ENCODE measurements at places on chromosomes 16 and 17.

DNA sequence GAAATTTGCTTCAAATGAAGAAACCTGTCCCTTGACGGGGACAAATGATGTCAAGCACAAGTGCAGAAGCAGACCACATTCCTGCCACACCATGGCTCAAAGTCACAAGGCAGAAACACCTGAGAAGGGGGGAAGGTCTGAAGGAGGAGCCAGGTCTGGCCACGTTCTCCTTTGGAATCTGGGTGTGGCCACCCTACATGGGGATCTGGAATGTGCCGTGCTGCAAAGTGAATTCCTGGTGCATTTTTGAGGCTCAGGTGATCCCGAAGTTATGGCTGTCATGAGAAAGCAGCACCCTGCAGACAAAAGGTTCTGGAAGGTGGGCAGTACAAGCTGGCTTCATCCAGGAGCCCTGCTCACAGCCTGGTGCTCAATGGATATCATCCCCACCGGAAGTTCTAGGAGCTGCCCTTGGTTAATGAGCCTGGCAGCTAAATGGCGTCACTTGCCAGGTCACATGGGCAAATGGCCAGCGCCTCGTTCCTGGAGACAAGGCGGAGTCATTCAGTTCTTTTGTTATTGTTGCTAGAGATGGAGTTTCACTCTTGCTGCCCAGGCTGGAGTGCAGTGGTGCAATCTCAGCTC is 20.1 kb upstream of the ADCY9 start:
- DNase-seq: peak; percentile 70

DNA sequence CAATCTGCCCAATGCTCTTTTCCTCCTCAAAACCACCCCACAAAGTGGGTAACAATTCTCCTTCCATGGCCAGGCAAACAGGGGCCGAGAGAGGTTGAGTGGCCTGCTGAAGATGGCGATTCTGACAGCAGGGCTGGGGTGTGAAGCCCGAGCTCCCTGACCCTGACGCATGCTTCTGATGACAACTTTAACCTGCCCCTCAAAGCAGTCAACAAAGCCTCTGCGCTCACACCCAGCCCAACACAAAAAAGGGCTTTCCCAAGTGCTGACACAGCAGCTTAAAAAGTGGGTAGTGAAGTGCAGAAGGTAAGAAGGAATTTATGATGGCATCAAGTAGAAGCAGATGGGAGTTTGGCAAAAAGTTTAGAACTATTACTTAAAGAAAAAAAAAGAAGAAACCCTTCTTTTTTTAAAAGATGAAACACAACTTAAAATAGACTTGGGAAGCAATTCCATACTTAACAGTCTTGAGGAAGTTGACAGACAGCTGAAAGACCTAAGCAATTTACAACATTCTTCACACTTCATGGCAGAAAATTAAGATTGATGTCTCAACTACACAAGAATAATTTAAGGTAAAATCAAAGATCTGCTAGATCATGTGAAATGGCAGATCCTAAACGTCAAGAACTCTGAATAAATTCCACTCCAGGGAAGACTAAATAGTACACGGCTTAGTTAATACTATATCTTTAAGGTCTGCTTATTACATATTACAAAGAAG is 133.9 kb downstream of the PARN start:
- no peak for DNase-seq

DNA sequence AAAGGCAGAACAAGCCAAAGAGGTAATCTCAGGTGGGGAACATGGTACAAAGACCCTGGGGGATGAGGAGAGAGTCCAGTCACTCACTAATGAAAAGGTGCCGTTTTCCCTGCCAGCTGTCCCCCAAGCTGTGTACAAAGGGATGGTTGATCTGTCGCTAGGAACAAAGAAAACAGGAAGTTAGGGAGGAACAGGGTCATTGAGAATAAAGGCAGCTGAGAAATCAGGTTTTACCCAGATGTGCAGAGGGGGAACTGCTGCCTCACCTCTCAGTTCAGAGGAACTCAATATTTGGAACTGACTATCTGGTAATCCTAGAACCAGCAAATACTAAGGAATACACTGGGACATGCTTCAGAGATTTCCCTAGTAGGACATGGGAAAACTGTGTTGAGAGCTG is 1.5 kb downstream of the RSKR start:
- no peak for DNase-seq

GRCh38 chr16:3112058-3112880 is at the start of gene ZNF205:
Gene ZNF205, plus strand, starts transcription at chr16:3112586. Its CDS starts 845 bp downstream, at chr16:3113431.
- DNase-seq: peak; percentile 88

GRCh38 chr16:50731989-50732832 is 9.7 kb upstream of the CYLD start:
- DNase-seq: no peak

- peak; percentile 86 for DNase-seq
Observed at GRCh38 chr16:3038256-3038655, 1.5 kb upstream of the BICDL2 start.

- DNase-seq: no peak
Observed at GRCh38 chr16:87501117-87501516, 8.3 kb upstream of the ZCCHC14 start.

GRCh38 chr16:27169511-27170071 is 33.7 kb upstream of the KDM8 start:
- peak; percentile 30 for DNase-seq

- DNase-seq: peak; percentile 55
Observed at GRCh38 chr16:9134739-9135138, 43.3 kb downstream of the HAPSTR1 start.

GRCh38 chr17:42200706-42201457 is 6.6 kb upstream of the GHDC start:
- peak; percentile 47 for DNase-seq

- peak; percentile 50 for DNase-seq
Observed at GRCh38 chr16:69481901-69482341, 57.5 kb downstream of the CYB5B start.

GRCh38 chr17:81052199-81052997 is 17.4 kb downstream of the BAIAP2 start:
- no peak for DNase-seq

- no peak for DNase-seq
Observed at GRCh38 chr17:45334231-45334630, 17.4 kb upstream of the MAP3K14 start.

- peak; percentile 76 for DNase-seq
Observed at GRCh38 chr17:59842901-59843652, 49.7 kb downstream of the TUBD1 start.

- no peak for DNase-seq
Observed at GRCh38 chr16:347203-347602, 5.3 kb downstream of the AXIN1 start.

- no peak for DNase-seq
Observed at GRCh38 chr17:73256220-73256619, 5.5 kb downstream of the CPSF4L start.

GRCh38 chr17:80779336-80779735 is 212.3 kb upstream of the CHMP6 start:
- DNase-seq: no peak

GRCh38 chr17:78121801-78122215 is 6.7 kb downstream of the TMC6 start:
- no peak for DNase-seq

DNA sequence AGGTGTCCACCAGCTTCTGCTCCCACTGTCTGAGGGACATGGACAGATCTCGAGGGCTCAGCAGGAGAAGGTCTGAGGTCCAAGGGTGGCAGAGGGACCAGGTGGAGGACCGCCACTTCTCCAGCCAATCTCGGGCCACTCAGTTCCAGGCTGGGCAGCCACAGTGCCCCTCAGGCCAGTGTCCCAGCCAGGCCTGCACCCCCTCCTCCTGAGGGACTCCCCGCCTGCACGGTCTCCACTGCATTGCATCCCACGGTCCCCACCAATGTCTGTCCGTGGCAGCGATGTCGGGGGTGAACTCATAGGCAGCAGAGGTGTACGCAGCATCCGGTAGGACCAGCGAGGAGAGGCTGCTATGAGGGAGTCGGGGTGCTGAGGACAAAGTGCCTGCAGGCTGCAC is 64.2 kb upstream of the DOC2B start:
- no peak for DNase-seq

- DNase-seq: no peak
Observed at GRCh38 chr17:49291929-49292328, 61.3 kb upstream of the PHOSPHO1 start.

- DNase-seq: no peak
Observed at GRCh38 chr17:58694302-58694701, 1.9 kb downstream of the RAD51C start.

DNA sequence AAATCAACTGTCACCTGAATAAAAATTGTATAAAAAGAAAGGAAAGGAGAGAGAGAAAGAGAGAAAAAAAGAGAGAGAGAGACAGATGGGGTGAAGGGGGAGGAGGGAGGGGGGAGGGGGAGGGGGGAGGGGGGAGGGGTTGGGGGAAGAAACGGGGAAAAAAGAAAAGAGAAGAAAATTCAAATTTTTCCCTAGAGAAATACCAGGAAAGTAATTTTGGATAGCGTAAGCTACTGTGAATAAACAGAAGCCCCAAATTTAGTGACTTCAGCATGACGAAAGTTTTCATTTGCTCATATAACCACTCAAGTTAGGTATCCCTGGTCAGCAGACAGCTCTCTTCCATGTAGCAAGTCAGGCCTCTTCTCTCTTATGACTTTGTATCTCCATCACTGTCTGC is 289.4 kb upstream of the MYOCD start:
- DNase-seq: no peak

DNA sequence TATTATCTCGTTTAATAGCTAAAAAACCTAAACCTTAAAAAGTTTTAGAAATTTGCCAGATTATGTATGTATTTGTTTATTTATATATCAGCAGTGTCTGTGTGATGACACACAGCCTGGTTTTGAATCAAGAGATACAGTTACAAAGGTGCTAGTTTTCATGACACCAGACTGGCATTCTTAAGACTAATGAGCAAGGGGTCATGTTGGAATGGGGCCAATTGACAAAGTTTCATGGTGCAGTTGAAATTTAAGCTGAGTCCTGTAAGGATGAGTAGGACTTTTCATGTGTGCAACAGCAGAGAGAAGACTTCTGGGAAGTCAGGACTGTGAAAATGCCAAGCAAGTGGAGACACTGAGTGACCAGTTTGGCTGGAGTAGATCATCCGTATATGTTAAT is 3.2 kb upstream of the KRT10 start:
- DNase-seq: no peak

- DNase-seq: no peak
Observed at GRCh38 chr16:77113835-77114234, 77.2 kb upstream of the MON1B start.

DNA sequence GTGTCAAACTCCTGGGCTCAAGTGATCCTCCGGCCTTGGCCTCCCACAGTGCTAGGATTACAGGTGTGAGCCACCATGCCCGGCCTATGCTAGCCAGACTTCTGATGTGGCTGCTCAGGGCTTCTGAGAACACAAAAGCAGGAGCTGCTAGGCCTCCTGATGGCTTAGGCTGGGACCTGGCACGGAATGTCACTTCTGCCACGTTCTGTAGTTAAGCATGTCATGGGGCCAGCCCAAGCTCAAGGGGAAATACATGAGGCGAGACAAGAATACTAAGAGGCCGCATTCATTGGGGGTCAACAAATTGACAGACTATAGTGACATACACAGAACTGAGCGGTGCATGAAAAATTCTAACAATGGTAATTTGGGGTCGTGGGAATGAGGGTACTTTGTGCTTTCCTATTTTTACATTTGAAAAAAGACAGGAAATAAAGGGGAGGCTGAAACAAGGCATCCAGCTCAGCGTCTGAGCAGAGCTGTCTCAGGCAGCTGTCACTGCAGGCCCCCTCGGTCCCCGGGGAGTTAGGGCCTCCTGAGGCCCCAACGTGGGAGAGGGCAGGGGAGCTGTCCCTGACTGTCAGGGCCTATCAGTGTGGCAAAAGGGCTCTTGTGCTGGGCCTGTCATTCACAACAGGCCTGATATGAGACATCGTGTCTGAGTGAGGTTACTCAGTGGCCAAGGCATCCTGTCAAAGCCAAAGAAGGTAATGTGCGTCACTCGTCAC is 26.4 kb downstream of the CFAP20 start:
- no peak for DNase-seq

GRCh38 chr17:33520426-33521330 is 227.6 kb upstream of the ASIC2 start:
- peak; percentile 43 for DNase-seq

Data from colonic mucosa (tissue), 4 donors.